ENCODE measurements at places on chromosomes 16 and 17.

- DNase-seq: no peak
These were observed 23.8 kb downstream of the EPN2 start for GRCh38 chr17:19260958-19261357.

DNA sequence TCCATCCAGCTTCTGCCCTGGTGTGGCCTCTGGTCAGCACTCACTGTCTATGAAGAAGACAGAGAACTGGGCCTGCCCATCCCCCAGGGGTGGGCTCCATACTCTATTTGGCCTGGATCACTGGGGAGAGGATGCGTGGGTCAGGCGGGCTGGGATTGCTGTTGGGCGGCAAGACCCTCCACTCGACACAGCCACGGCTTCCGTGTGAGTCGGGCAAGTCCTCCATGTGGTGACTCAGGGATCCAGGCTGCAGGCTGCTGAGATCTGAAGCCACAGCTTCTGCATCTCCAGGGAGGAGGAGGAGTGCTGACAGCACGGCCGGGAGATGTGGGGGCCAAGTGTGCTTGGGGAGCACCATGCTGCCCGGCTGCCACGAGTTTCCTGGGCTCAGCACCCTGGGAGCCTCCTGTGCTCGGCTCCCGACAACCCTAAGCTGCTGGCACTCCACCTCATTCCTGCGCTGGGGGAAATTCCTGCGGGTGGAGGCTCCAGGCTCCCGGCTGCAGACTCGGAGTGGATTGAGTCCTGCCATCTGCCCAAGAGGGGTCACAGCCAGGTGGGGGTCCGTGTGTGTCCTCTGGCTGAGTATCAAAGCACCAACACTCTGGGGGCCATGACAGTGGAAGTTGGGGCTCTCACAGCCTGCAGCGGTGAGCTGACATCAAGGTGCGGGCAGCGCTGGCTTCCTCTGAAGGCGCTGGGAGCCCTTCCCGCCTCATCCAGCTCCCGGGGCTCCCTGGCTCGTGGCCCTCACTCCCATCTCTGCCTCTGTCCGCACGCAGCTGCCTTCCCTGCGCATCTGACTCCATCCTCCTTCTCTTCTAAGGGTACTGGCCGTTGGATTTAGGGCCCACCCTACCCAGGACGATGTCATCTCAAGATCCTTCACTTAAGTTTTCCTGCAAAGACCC lies 24.4 kb upstream of the CBFA2T3 start:
- no peak for DNase-seq

GRCh38 chr16:64151990-64152767 lies 969.7 kb downstream of the CDH11 start:
- DNase-seq: no peak

DNA sequence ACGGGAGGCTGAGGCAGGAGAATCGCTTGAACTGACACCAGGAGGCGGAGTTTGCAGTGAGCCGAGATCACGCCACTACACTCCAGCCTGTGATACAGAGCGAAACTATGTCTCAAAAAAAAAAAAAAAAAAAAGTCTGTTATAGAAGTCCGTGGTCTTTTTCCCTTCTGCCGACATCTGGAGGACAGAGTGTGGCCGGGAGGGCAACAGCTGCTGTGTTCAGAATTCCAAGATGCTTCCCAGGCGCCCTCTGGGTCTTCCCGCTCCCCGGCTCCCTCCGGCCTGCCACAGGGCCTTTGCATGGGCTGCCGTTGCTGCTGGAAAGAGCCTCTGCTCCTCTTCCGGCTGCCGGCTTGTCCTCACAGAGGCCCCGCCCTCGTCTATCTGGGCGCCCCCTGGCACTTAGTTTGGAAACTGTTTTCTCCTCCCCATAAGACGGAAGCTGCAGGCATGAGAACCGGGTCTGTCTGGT lies 2.4 kb upstream of the CACNA1H start:
- no peak for DNase-seq

- no peak for DNase-seq
These were observed 146.6 kb downstream of the USP22 start for GRCh38 chr17:20896153-20896649.

- DNase-seq: no peak
These were observed 4.2 kb downstream of the CDK3 start for GRCh38 chr17:76004750-76005262.

DNA sequence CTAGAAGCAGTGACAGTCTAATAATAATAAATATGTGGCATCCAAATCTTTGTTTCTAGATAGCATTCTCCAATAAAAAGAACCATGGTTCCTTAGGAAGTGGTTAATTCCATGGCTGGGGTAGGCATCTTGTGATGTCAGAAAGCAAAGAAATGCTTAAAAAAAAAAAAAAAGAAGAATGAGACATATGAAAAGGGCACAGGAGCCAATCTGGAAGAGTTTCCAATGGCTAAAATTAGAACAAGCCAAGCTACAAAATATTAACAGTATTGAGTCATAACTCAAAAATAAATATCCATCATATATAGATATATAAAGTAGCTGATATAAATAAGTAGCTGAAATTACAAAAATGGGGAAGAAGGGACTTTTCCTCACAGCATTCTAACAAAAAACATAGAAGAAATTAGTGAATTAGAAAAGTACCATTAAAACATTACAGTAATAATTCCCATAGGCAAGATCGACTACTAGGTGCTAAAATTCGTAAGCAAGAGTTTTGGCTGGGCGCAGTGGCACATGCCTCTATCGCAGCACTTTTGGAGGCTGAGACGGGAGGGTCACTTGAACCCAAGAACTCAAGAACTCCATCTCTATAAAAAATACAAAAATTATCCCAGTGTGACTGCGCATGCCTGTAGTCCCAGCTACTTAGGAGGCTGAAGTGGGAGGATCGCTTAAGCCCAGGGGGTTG lies 111.3 kb downstream of the TRIM37 start:
- no peak for DNase-seq

DNA sequence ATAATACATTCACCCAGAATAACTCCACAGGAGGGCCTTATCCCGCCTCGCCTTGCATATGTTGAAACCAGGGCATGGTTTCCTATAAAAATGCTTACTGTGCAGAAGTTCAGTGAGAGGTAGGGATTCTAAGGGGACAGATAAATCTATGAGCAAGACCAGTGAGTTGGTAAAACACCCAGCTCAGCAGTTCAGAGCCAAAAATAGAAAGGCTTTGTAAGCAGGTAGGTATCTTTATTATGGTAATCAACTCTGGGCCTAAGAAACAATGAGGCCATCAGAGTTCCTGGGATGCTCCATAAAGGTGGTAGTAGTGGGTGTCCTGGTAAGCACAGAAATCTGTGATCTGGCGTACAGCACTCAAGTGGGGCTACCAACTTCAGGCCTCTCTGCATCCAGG lies 549.4 kb upstream of the CDH5 start:
- DNase-seq: no peak

- no peak for DNase-seq
These were observed 24.1 kb downstream of the CYB561 start for GRCh38 chr17:63421681-63422645.

DNA sequence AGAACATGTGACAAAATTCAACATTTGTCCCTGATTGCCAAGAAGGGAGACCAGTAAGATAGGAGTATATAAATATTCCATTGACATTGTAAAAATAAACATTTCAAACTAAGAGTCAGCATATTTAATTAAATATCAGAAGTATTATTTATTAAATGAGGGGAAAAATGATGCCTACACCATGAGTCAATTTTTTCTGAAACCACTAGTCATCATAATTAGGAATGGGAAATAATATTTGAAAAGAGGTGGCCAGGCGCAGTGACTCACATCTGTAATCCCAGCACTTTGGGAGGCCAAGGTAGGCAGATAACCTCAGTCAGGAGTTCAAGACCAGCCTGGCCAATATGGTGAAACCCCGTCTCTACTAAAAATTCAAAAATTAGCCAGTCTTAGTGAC lies 2.1 kb downstream of the CMTM1 start:
- DNase-seq: no peak

DNA sequence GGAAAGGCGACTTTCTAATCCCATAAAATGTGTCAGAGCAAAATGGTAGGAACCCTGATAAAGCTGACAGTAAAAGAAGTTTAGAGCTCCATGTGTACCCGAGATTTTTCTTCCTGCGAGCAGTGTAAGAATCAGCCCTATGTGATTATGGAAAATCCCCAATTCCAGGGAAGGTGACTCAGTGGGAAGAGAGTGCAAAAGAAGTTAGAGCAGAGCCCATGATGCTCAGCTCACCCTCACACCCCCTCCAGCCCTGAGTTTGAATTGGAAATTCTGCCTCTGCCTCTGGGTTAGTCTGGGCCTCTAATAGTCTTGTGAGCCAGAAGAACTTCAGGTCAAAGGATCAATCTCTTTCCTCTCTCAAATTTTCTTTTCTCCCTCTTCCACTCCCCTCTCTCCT lies 12.5 kb downstream of the C17orf78 start:
- no peak for DNase-seq

GRCh38 chr17:62662855-62663254 lies 35.4 kb downstream of the MRC2 start:
- no peak for DNase-seq

DNA sequence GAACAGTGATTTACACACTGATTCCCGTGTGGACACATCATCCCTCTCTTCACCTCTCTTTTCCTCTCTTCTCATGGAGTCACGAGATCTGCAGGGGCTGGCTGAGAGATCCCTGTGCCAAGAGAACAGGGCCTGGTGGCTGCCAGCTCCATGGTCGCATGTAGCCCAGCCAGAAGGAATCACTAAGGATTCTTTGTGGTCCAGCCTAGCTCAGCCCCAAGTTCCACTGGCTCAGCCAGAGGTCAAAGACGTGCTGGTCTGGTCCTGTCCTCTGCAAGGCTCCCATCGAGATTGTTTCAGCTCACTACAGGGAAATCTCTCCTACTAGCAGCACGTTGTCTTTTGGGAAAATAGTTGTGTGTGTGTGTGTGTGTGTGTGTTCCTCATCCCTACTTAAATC lies 66.4 kb downstream of the NDEL1 start:
- DNase-seq: no peak

GRCh38 chr16:88681084-88681680 lies 5.1 kb downstream of the SNAI3 start:
- DNase-seq: no peak

- DNase-seq: no peak
These were observed 25.4 kb downstream of the NGFR start for GRCh38 chr17:49520386-49521087.

DNA sequence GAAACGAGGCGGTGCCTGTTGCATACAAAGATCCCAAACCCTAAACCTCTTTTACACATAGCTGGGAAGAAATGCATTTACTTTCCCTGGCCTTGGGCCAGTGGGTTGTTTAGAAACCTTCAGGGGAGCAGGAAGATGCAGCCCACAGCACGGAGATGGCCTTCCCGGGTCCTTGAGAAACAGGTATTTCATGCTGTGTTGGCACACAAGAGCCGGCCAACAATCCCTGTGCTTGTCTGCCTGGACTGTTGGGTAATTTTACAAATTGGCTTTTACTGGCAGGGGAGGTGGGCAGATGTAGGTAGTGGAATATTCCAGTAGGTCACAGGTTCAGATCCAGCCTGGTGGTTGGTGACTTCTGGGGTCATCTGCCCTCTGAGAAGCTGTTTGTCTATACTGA lies 148.0 kb downstream of the FOXL1 start:
- no peak for DNase-seq

DNA sequence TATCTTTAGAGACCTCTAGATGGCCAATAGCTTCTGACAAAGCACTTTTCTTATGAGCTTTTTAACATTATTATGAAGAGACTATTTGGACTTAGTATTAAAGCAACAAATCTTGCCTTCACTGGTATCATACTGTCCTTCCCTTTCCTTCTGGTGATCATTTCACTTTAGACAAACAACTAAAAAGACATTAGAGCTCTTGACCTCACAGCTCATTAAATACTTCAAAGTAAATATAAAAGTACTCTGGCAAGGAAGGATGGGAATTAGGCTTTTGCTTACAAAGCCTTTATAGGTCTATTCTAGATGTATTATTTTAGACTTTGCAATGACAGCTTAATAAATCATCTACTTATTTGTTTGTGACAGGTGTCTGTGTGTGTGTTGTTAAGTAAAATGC lies 11.1 kb downstream of the STXBP4 start:
- no peak for DNase-seq

DNA sequence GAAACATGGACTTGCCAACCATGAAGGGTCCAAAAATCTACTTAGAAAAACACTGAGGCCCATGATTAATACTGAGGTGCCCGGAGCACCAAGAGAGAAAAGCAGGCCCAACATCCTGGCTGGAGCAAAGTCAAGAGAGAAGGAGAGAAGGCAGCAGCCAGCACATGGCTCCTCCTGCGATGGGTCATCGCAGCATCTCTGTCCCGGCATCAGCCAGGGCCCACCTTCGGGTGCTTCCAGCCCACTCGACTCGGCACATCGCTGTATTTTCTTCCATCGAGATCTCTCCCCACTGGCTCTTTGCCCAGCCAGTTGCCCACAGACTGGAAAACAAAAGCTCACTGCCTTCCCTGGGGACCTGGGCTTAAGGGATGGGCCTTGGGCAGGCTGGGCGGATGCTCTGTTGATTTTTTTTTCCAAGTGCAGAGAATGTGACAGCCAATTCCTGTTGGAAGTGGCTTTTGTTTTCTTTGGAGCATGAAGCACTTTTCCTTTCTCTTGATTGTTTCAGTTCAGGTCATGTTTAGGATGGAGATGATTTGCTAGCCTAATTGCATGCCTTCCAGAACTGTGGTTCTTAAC lies 58.1 kb downstream of the CYB5B start:
- DNase-seq: no peak

DNA sequence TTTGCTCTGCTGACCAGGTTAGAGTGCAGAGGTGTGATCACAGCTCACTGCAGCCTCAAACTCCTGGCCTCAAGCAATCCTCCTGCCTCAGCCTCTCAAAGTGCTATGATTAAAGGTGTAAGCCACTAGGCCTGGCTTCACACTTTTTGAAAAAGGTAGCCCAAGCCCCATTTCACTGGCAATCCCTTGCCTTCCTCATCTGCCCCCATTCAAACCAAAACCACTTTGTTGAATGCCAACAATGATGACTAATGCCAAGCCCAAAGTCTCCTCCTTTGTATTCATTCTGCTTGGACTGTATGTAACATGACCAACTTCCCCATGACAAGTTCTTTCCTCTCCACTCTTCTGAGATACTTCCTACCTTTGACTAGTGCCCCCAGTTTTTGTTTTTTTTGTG lies 33.1 kb downstream of the N4BP1 start:
- no peak for DNase-seq

DNA sequence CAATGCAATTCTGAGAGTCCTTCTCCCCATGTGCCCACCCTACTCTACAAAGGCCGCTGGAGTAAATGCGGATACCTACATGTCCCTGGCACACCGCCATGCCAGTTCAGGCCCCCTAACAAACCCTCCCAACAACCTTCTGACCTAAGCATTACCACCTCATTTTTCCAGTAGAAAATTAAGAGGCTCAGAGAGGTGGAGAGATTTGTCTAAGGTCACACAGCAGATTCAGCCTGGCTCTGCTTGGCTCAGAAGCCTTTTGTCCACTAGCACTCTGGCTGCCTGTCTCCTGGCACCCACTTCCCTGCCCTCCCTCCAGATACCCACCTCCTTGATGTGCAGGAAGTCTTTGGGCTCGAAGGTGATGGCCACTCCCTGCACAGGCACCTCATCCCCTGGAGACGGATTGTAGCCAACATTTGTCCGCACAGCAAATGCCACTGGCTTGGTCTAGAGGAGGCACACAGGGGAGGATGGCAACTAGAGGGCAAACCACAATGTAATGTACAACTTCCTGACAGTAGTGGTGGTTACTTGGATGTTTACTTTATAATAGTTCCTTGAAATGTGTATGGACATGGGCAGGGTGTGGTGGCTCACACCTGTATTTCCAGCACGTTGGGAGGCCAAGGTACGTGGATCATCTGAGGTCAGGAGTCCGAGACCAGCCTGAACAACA lies 10.2 kb downstream of the CACNB1 start:
- no peak for DNase-seq

Data from vagina (tissue), 2 donors.